ENCODE measurements at places on chromosomes 7 and 10.

- peak; percentile 27 for DNase-seq
These were observed 167.7 kb upstream of the PPP1R3A start for GRCh38 chr7:114086537-114086913.

- no peak for DNase-seq
These were observed 25.0 kb downstream of the CACUL1 start for GRCh38 chr10:118729641-118730258.

DNA sequence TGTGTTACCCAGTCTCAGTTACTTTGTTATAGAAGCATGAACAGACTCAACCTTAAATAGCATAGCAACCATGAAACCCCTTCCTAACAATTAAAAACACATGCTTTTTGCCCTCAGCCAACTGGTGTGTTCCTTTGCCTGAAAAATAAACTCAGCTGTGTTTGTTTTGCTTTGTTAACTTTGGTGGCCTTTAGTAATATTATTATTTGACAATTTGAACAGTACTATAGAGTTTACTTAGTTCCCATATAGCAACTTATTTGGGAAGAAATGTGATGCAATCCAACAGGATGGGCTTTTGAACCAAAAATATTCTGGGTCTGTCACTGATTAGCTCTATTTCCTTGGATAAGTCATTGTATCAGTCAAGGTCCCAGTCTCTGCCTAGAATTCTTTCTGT, 22.5 kb upstream of the MKLN1 start:
- DNase-seq, result no peak

DNA sequence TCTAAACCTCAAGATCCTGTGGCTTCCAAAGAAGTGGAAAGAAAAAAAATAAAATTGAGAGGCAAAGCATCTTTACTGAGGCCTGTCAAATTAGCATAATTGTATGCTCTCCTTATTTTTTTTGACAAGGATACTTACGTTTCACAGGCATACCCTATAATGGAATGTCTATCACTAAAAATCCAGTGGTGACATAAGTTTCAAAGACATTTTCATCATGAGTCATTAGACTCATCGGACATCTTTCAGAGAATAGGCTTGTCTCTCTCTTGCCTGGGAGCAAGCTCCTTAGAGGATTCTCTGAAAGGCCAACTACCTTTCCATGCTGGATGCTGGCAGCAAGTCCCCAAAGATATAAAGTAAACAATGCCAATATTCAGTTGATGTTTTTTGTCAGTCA, 380.7 kb upstream of the STEAP1 start:
- no peak for DNase-seq

DNA sequence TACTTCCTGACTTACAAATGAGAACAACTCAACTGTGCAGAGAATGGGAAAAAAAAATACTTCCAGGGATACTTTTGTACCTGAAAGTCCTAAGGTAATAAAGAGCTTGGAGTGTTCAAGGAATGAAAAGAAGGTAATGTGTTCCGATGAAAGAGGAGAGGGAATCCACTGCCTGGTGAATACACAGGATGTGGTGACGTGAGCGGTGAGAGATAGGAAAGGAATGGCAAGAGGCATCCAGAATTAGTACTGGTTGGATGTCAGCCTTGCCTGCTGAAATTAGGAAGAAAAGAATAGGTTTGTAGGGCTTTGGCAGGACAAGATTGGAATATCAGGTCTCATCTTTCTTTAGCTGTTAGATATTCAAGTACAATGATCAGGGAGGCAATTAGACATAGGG, 347.7 kb downstream of the POM121L12 start:
- DNase-seq, result no peak

DNA sequence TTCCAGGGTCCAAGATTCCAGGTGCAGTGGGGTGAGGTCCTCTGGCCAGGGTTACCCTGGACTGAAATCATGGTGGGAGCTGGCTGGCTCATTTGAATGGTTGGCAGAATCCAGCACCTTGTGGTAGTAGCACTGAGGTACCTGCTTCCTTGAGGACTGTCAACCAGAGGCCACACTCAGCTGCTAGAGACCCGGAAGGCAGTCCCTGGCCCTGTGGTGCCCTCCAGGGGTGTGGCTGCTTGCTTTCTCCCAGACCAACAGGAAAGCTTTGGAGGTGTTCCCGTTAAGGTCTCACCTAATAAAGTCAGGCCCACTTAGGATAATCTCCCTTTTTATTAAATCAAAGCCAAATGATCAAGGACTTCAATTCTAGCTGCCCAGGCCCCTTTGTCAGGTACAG, 107.7 kb upstream of the GDF10 start:
- no peak for DNase-seq

GRCh38 chr7:50416527-50417182, 33.5 kb downstream of the FIGNL1 start:
- DNase-seq, result no peak

DNA sequence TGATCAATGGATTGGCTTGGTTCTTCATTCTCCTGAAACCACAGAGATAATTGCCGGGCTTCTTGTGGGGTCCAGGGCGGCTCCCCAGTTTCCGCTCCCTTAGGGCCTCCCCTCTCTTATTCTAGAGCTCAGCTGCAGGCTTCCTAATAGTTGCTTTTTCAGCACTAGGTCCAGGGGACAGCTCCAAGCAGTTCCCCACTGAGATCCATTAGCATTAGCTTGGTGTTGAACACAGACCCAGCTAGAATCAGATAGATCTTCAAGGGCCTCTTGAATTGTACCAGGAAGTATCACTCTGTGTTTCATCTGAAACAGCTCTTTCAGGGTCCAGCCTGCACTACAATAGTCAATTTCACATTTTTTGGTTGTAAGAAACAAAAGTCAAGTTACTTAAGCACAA, 238.7 kb downstream of the SEC23IP start:
- peak; percentile 13 for DNase-seq

DNA sequence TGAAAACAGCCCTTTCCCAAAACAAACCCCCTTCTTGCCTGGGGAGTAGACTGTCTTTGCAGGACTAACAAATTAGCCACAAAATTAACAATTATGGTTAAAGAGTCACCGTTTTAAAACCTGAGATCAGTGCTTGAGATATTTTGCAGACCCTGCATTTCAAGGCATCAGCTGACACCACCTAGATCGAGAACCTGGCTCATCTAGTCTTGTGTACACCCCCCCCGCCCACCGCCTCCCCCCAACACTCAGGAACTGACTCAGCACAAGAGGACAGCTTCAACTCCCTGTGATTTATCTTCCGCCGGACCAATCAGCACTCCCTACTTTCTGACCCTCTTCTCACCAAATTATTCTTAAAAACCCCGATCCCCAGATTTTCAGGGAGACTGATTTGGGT, 737.1 kb downstream of the PHTF2 start:
- no peak for DNase-seq

DNA sequence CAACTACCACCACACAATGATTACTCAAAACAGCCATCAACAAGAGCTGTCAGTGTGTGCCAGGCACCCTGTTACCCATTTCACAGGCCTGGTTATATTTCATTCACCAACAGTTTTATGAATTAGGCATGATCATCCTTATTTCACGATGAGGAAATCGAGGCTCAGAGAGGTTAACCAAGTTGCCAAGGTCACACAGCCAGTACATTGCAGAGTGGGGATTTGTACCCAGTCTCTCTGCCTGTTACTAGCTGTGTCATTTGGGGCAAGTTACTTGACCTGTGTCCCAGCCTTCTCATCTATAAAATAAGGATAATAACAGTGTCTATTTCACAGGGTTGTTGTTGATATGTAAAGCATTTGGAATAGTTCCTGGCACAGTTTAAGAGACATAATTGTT, 97.2 kb downstream of the COL13A1 start:
- no peak for DNase-seq

- DNase-seq, result no peak
These were observed 80.8 kb upstream of the PRSS1 start for GRCh38 chr7:142668495-142668894.

Data from AG20443 (cell line).